Cardiac ventricle fibroblast (primary cell): ENCODE measurements at places on chromosomes 3 and 15. TPM values are rescaled to one million over a fixed set of nuclear protein-coding genes. Genes with fewer than 3 reads are reported as not detected.

The CD200 gene
- total RNA-seq: 7.8 and 8.7 TPM in 2 replicates

The STT3B gene
- total RNA-seq: 101 and 118 TPM in 2 replicates

The GOLGA8K gene
- total RNA-seq: not detected in 2 replicates

The PTX3 gene
- total RNA-seq: 457 and 493 TPM in 2 replicates

The WHAMM gene
- total RNA-seq: 4.1 and 6.2 TPM in 2 replicates

The RPP14 gene
- total RNA-seq: 5.5 and 5.7 TPM in 2 replicates

The CHMP2B gene
- 19.1 and 24.0 TPM in 2 replicates for total RNA-seq

The GPR176 gene
- total RNA-seq: 38.0 and 40.3 TPM in 2 replicates

The AMIGO3 gene
- total RNA-seq: 0.31 and 0.54 TPM in 2 replicates

The TLR9 gene
- not detected in 2 replicates for total RNA-seq

The ARPIN gene
- total RNA-seq: 7.1 and 7.2 TPM in 2 replicates

The CIB1 gene
- total RNA-seq: 29.1 and 29.3 TPM in 2 replicates

The CAND2 gene
- 0.44 and 0.81 TPM in 2 replicates for total RNA-seq

The GRIP2 gene
- 0.06 TPM in 1 of 2 replicates, not detected in the other for total RNA-seq
